ENCODE measurements at places on chromosomes 12 and 14.

- DNase-seq: no peak
Measured at GRCh38 chr14:98826618-98827017, 445.4 kb downstream of the BCL11B start.

DNA sequence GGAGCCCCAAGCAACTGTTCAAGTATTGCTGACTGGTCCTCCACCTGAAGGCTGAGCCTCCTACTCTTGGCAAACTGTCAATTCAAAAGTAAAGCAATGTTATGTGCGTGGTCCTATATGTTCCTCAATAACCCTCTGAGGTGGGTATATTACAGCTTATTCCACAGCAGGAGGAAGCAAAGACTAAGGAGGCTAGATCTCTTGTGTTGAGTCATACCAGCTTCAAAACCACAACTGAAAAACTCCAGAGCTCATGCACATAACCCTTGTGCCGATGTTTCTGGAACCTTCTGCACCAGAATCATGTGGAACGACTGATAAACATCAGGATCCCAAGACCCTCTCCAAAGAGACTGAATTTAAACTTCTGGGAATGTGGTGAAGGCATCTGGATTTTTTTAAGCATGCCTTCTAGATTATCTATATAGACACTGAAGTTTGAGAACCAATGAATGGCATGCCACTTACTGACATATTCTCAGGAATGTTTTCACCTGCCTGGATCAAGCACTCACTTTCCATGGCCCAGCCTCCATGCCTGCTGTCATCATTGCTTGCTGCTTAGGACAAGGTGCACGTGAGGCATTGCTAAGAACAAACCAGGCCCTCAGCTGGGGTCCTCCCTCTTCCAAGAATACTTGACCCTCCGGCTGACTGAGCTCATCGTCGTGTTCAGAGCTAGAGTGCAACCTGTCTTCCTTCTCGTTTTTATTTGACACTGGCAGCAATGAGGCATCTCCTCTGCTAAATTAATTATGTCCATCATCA is 194.7 kb downstream of the BCL11B start:
- DNase-seq: no peak

GRCh38 chr14:57323721-57324120 is 55.0 kb downstream of the AP5M1 start:
- no peak for DNase-seq

GRCh38 chr14:103128631-103129300 is 5.5 kb downstream of the TNFAIP2 start:
- DNase-seq: no peak

GRCh38 chr12:121799842-121800693 is 3.7 kb upstream of the SETD1B start:
- DNase-seq: peak; percentile 82

GRCh38 chr12:90250042-90250441 is 541.4 kb upstream of the ATP2B1 start:
- no peak for DNase-seq

- no peak for DNase-seq
Measured at GRCh38 chr14:104285508-104285840, 147.1 kb downstream of the KIF26A start.

DNA sequence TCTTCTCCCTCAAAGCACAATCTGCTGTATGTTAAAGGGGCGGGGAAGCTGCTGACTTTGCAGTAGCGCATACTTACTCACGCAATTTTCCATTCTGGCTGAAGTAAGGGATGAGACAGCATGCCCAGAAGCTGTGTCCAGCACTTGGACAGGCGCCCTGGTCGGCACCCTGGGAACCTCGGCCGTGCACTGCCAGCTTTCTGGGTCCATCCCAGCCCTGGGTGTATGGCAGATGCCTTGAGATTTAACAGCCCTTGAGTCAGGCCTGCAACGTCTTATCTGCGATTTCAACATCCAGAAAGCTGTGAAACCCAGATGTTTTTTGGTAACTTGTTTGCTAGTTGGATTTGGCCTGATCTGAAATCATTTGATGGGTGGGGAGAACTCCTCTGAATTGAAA is 16.1 kb downstream of the EML1 start:
- peak; percentile 90 for DNase-seq

DNA sequence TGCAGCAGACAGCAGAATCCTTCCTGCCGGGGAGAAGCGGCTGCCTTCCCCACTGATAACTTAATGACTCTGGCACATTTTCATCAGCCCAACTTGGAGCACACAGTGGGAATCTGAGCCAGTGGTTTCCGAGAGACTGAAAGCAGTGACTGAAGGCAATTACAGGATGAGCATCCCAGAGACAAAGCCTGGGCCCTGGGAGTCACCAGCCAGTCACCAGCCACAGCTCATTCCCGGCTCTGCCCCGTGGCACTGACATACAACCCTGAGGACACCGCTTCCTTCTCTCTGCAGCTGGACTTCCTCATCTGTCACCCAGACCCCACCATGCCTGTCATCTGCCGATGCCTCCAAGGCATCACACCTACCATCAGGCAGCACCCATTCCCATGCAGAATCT is 192.3 kb downstream of the DPF3 start:
- no peak for DNase-seq

GRCh38 chr12:42394429-42394828 is 68.5 kb downstream of the PPHLN1 start:
- DNase-seq: no peak

GRCh38 chr14:59037086-59037485 is 151.4 kb upstream of the DAAM1 start:
- DNase-seq: no peak

GRCh38 chr12:25382311-25383106 is 131.8 kb upstream of the KRAS start:
- no peak for DNase-seq

GRCh38 chr12:28258998-28259397 is 68.7 kb downstream of the CCDC91 start:
- no peak for DNase-seq

GRCh38 chr14:90093942-90094595 is 32.3 kb downstream of the KCNK13 start:
- no peak for DNase-seq

DNA sequence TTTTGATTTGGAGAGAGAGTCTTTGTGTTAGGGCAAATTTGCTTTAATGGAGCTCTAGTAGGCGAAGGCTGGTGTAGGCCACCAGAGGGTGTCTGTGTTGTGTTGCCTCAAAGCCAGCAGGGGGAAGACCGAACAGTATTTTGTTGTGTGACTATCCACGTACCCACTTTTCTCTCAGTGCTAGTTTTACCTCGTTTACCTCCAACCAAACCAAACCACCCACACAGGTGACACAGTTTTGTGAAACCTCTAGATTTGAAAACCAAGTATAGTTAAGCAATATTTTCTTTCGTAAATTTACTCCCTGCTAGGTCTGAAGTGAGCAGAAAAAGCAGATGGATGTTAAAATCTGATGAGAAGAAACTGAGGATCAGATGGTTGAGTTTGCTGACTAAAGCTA is 36.3 kb upstream of the NPFF start:
- DNase-seq: peak; percentile 72

All from fibroblast of the conjunctiva (primary cell).